ENCODE measurements at places on chromosomes 2 and 18.

GRCh38 chr2:117726747-117727146 lies 87.7 kb upstream of the DDX18 start:
- DNase-seq = no peak

DNA sequence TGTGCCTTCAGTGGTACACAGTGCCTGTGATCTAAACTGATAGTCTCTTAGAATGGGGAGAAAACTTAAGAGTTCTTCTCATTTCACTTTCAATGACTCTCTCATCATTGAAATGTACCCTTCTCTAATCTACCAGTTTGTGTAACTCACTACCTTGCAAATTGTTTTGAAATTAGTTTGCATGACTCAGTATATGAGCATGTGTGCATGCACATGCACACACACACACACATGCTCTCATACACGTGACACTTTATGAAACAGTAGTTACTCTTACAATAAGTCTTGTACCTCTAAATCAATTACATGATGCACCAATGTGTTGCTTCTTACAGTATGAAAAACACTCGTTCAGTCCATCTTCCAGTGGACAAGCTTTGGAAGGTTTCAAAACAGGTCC lies 10.6 kb downstream of the LYPD6B start:
- DNase-seq = no peak

DNA sequence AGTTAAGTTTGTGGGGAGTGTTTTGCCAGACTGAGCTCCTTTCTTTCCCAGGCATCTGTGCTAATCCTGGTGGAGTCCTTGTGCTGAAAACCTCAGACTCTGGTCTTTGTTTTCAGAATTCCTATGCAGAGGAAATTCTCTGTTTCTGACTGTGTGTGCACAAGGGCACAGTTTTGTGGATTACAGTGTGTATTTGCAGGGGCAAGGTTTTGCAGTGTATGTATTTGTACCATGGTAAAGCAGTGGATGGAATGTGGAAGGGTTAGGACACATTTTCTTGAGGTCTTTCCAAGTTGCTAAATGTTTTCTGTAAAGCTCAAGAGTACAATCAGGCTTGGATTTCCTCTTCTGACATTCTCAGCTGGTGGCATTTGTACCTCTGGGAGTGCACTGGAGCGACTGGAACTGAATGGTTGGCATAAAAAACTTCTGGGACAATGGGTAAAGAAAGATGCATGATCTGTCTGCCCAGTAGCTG lies 139.5 kb upstream of the RND3 start:
- DNase-seq = no peak

GRCh38 chr2:26900831-26901321 lies 52.9 kb downstream of the DPYSL5 start:
- DNase-seq = no peak

- DNase-seq = no peak
Measured at GRCh38 chr2:71951718-71952404, 195.8 kb downstream of the CYP26B1 start.

DNA sequence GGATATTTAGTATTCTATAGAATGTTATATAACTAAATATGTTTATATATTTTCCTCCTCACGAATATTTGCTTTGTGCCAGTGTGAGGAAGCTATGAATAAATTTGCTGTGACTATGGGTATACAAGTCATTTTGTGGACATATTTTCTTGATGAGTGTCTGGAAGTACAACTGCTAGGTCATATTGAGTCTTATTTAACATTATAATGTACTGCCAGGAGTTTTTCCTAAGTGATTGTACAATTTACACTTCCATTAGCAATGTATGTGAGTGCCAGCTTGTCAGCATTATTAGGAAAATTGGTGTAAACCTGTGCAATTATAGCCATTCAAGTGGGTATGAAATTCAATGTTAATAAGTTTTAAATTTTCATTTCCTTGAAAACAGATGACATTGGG lies 1328.9 kb upstream of the TMEFF2 start:
- no peak for DNase-seq

GRCh38 chr2:235812185-235812665 lies 318.4 kb downstream of the AGAP1 start:
- no peak for DNase-seq

- DNase-seq = no peak
Measured at GRCh38 chr2:23280401-23280800, 104.6 kb upstream of the KLHL29 start.

GRCh38 chr2:8667896-8668512 lies 13.9 kb upstream of the ID2 start:
- DNase-seq = no peak

DNA sequence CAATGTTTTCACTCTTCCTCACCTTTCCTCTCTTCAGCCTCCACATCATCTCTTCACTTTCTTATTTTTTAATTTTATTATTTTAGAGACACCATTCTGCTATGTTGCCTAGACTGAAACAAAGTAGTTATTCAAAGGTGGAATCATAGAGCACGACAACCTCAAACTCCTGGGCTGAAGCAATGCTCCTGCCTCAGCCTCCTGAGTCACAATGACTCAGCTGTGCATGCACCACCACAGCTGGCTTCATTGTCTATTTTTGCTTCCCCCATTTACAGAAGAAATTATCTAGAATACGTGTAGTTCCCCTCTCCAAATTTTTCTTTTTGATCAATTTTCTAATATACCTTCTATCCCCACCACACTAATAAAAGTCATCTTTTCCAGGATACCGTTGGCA lies 911.5 kb upstream of the SOX11 start:
- DNase-seq = no peak

GRCh38 chr18:9817286-9817685 lies 68.5 kb upstream of the TXNDC2 start:
- no peak for DNase-seq

- DNase-seq = no peak
Measured at GRCh38 chr2:67446491-67446911, 49.4 kb downstream of the ETAA1 start.
